Right kidney (tissue), 9 donors: ENCODE measurements at places on chromosomes 11 and 22.

DNA sequence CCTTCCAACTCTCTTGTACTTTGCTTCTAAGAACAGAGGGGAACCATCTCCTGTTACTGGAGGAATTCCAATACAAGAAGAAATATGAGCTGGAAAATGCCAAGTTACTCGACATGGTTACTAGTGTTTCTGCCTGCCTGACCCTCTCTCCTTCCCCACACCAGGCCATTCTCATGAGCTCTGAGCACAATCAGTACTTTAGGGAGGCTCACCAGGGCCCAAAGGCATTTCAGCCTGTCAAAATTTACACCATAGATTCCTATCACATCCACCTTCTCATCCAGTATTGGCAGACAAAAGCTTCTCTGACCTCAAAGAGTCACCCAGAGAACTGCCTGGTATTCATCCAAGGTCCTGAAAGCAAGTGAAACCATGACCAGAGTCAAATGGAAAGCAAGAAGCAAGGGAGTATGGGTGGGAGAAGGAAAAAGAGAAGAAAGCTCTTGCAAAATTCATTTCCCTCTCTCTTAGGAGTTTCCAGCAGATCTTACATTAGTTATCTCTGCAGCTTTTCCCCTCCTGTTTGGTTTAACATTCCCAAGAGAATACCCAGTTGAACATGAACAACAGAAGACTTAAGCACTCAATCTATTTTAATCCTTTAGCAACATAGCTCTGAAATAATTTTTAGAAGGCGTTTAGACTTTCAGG is 58.7 kb upstream of the NCAM1 start:
- no peak for DNase-seq

DNA sequence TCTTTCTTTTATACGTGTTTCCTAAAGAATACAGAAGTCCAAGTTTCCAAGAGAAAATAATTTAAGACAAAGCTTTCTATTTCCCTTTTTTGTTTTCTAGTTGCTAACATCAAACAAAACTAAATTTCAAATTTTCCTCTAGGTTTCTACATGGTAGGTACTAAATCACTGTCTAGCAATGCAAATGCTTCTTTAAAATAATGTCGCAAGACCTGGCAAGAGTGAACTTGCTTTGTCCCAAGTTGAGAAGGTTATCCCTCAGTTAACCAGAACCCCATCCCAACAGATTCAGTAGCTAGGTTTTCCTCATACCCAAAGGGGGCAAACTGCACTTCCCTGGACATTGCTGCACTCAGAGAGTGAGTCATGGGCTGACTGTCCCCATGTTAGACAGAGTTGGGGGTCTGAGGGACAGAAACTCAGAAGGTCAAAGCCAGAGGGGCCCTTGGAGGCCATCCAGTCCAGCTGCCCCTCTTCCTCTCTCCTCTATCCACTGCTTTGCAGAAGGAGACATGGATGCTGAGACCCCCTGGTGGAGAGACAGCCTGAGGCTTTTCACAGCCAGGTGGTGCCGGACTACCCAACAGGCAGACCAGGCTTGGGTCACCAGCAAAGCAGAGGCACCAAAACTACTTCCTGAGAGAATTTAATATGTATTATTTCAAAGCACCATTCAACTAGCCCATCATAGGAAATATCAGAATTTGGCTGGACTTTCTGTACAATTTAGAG is 23.1 kb downstream of the OR2AT4 start:
- DNase-seq = no peak

GRCh38 chr11:35714882-35715627 is 52.5 kb downstream of the TRIM44 start:
- DNase-seq = no peak

DNA sequence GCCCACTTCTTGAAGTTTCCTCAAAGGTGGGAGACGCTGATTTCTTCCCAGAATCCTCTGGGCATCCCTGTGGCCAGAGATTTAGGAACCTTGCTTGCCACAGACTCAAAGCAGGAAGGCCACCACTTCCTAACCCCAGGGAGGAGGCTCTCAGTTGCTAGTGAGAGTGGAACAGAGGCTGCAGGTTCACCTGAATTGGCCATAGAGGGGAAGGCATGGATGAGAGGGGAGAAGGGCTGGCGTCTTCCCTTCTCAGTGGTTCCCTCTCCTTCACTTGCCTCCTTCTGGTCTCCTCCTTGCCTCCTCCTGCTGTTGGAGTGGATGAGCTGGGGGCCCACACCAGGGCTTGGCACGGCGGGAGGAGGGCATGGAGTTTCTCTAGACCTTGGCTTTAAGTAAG is 185.7 kb downstream of the ADAMTS15 start:
- no peak for DNase-seq

DNA sequence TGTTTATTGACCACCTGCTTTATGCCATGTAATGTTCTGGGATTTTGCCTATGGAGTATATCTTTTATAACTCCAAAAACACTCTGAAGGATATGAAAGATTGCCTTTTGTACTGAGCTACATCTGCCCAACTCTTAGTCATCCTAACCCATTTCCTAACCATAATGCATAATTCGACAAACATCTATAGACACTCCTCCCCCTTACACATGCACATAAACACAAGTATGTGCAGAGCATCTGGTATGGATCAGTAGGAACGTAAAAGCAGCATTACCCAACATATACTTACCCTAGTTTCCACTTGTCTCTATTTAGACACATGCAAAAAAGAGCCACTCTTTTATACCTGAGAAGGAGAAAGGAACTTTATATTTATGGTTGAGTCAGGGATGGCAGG is 272.8 kb downstream of the FAM76B start:
- no peak for DNase-seq

DNA sequence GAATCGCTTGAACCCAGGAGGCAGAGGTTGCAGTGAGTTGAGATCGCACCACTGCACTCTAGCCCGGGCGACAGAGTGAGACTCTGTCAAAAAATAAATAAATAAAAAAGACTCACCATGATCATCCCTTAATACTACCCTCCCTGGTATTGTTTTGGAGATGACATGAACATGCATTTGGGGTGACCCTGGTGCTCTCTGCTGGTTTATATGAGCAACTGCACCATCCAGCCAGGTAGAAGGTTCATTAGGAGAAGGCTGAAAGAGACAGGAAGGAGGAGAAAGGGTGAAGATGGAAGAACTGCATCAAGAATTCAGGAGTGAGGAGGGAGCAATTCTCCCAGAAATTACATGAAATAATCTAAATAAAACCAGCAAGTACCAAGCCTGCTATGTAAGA is 37.8 kb downstream of the SLC5A1 start:
- DNase-seq = no peak

DNA sequence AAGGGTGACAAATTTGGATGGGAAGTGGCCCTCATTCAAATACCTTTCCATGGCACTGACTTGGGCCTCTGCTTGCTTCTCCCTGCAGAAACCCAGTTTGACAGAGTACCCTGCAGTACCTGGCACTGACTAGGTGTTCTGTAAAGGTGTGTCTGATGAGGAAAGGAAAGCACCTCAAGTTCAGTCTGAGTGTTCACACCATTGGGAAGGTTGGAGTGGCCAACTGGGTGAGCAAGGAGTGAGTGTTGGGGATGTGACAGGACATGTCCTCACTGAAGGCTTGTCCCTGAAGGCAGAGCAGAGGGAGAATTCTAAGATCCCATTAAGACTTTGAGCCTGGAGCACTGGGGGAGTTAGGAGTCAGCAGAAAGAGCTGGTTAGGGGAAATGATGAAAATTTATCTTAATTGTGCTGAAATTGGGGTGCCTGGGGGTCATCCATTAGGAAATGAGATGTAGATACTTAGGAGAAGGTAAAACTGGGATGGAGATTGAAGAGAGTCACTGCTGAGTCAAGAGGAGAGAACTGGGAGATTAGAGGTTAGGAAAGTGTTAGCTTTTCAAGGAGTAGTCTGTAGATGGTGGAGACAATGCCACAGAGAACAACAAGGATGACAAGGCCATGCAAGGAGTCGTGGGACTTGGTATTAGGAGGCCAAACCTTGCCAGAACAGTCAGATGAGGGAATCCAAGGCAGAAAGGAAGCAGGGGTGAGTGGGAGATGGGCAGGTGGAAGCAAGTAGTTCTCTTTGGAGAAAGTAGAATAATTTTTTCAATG is 6.1 kb downstream of the SREBF2 start:
- no peak for DNase-seq

DNA sequence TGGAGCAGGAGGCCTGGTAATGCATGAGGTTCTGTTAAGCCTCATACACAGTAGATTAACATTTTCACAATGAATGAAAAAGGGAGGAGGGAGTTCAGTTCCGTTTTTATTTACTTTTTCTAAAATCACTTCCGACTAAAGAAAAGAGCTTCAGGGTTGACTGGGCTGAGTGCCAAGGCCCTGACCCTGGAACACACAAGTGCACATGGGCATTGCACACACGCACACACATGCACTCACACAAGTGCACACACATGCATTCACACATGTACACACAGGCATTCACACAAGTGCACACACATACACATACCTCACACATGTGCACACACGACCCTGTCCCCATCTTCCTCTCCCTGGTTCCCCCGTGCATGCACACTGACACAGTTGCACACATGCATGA is 303.3 kb downstream of the BRD1 start:
- no peak for DNase-seq

DNA sequence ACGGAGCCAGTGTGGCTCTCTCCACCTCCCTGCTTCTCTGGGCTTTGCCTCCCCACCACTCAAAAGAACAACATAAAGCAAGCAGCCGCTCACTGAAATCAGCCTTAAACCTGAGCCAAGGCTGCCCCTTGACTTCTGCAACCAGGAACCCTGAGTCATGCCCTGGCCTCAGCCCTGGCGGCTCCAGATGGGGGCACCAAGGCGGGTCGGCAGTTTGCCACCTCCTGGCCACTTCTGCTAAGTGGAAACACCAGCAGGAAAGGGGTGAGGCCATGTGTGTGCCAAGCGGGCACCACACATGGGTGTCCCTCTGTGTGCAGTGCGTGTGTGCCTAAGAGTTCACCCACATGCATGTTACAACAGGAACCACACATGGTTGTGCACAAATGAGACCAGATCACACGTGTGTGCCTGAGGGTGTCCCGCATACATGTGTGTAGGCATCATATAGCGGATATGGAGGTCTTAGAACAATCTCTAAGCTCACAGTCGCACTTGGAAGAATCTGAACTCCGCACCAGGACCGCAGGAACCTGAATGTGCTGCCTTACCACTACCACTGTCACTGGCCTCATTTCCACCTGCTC is 221.2 kb downstream of the MN1 start:
- no peak for DNase-seq

DNA sequence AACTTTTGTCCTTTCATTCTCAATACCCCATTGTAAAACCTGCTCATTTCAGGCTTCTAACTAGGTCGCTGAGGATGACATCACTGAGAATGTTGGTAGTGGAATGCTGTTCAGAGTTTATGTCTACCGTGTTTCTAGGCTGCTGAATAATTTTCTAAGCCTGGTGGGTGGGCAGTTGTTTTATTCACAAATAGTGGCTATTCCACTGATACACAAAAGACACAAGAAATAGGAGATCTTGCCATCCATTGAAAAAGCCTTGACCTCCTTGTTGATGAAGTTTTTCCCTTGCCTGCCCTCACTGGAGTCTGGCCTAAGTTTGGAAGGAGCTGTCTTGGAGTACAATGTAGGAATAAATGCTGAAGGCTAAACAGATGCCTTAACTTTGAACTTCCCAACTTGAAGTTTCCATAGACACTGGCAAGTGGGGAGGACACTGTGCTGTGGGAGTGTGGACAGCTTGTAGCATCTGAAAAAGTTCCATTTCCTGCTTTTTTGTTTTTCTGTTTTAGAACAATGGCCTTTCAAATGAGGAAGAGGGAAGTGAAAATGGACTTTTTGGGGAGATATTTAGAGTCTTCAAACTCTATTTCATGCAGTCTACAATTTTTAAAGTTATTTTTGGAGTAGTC is 59.2 kb downstream of the TRIM44 start:
- DNase-seq = no peak

GRCh38 chr11:119673759-119674336 is 55.2 kb downstream of the NECTIN1 start:
- DNase-seq = no peak

DNA sequence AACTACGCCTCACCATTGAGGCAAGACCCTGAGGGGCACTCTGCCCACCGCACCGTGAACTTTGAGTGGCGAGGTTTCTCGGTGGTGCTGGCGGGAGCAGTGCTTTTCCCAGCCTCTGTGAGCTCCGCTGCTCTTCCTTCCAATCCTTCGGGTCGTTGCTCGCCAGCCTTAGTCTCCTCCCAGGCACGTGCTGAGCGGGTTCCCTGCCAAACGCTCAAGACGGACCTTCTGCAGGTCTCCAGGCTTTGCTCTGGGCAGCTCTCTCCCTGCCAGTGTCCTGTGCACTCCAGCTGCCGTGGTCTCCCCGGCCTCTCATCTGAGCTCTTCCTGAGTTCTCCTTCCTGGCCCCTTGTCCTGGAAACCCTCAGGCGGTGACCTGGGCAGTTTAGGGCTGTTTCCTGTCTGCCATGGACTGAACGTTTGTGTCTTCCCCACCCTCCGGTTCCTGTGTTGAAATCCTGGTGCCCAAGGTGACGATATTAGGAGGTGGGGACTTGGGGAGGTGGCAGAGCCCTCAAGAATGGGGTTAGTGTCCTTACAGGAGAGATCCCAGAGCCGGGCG is 11.2 kb upstream of the MUC6 start:
- no peak for DNase-seq

DNA sequence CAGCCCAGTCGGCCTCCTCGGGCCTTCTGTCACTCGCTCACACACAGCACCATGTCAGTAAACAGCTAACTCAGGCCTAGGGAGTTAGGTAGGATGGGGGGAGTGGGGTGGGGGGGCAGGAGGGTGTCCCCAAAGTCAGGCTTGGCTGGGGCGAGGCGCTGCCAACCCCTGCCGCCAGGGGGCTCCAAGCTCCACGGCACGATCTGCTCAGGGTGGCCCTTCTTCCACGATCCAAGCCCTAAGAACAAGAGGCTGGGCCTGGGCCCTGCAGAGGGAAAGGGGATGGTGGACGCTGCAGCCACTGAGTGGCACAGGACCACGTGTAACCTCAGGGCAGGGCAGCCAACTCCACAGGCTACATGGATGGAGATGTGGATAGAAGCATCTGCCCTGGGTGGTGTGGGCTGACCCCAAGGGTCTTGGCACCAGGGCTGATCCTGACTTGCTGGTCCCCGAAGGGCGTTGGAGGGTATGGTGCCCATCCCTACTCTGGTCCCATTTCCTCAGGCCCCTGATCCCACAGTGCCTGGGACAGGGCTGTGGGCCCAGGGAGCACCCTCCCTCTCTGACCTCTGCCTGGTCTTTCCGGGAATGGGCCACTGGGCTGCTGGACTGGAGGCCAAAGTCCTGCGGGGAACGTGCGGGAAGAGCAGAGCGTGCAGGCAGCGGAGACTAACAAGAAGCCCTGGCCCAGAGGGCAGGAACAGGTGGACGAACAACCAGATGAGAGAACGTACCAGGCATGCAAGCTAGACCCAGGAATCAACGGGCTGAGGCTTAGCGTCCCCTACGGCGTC is 29.1 kb upstream of the TXNRD2 start:
- peak; percentile 57 for DNase-seq
